ENCODE measurements at places on chromosomes 6 and 20. TPM values are rescaled to one million over a fixed set of nuclear protein-coding genes. Genes with fewer than 3 reads are reported as not detected.

OPRL1 gene
- total RNA-seq = 0.42 TPM

RTF2 gene
- total RNA-seq = 91.2 TPM

BHLHE23 gene
- not detected for total RNA-seq

NOX3 gene
- not detected for total RNA-seq

VGLL2 gene
- total RNA-seq = not detected

NFATC2 gene
- 10.6 TPM for total RNA-seq

DEF6 gene
- 28.0 TPM for total RNA-seq

COL21A1 gene
- 9.3 TPM for total RNA-seq

OR2H1 gene
- not detected for total RNA-seq

LRRC73 gene
- total RNA-seq = 0.57 TPM

PTCRA gene
- total RNA-seq = 0.55 TPM

HCRTR2 gene
- not detected for total RNA-seq

FAM162B gene
- 5.6 TPM for total RNA-seq

LY6G6F gene
- not detected for total RNA-seq

SNPH gene
- total RNA-seq = 6.0 TPM

CYP39A1 gene
- total RNA-seq = 3.5 TPM

MTO1 gene
- total RNA-seq = 42.5 TPM

F13A1 gene
- total RNA-seq = 61.0 TPM

CLIC5 gene
- 8.0 TPM for total RNA-seq

PHACTR3 gene
- 0.60 TPM for total RNA-seq

PTPN1 gene
- total RNA-seq = 33.6 TPM

PGBD1 gene
- total RNA-seq = 3.1 TPM

E2F1 gene
- total RNA-seq = 2.0 TPM

GZF1 gene
- 11.2 TPM for total RNA-seq

OOEP gene
- not detected for total RNA-seq

EYS gene
- total RNA-seq = not detected

PRSS16 gene
- 13.0 TPM for total RNA-seq

ALDH8A1 gene
- 1.3 TPM for total RNA-seq

FOXC1 gene
- total RNA-seq = 41.9 TPM

TAF11 gene
- total RNA-seq = 18.4 TPM

LRRN4 gene
- not detected for total RNA-seq

ZC2HC1B gene
- not detected for total RNA-seq

CD93 gene
- total RNA-seq = 53.7 TPM

RIOK1 gene
- total RNA-seq = 25.6 TPM

PAX1 gene
- not detected for total RNA-seq

BMP2 gene
- 11.6 TPM for total RNA-seq

SHLD1 gene
- 13.9 TPM for total RNA-seq

RRAGD gene
- 14.6 TPM for total RNA-seq

KCNK15 gene
- total RNA-seq = 3.4 TPM

NT5DC1 gene
- 41.6 TPM for total RNA-seq

CDH4 gene
- 0.26 TPM for total RNA-seq

PRELID3B gene
- 62.1 TPM for total RNA-seq

CST5 gene
- not detected for total RNA-seq

RAB32 gene
- 13.6 TPM for total RNA-seq

C20orf96 gene
- 10.4 TPM for total RNA-seq

SLC24A3 gene
- total RNA-seq = 17.1 TPM

BNIP5 gene
- not detected for total RNA-seq

SPAG4 gene
- 18.4 TPM for total RNA-seq

LY6G6D gene
- not detected for total RNA-seq

DEFB110 gene
- not detected for total RNA-seq

Data from ureter (tissue), 1 donor.